ENCODE measurements at places on chromosomes 4 and X.

DNA sequence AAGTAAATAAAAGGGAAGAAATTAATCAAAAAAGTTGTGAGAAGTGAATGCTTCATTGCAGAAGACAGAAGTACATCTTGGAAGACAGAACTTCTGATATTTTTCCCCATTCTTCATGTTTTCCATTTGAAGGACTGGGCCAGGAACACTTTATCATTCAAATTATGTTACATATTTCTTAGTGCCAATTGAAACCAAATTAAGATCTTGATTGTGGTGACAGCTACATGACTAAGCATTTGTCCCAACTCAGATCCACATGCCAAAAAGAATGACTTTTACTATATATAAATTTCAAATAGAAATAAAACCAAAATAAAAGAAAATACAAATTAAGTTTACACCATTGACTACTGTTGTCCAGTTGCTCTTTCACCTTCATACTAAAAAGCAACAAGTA is 14.0 kb upstream of the FGF5 start:
- H3K36me3 ChIP-seq: no peaks in the 10 kb centered on the region
- H3K27ac ChIP-seq: no peak overlapping the region
- peaks cover 2% of the 10 kb centered on the region for H3K27me3 ChIP-seq
- no peak overlapping the region for H3K4me3 ChIP-seq

- H3K4me1 ChIP-seq: no peaks in the 10 kb centered on the region
- no peaks in the 10 kb centered on the region for H3K27me3 ChIP-seq
- no peaks in the 10 kb centered on the region for H3K36me3 ChIP-seq
- DNase-seq: no peak
- no peak overlapping the region for H3K4me3 ChIP-seq
Observed at GRCh38 chrX:110066488-110067225, 63.7 kb downstream of the TMEM164 start.

GRCh38 chrX:23662187-23662586 is 5.1 kb upstream of the PRDX4 start:
- H3K4me1 ChIP-seq: no peaks in the 10 kb centered on the region
- no peak overlapping the region for H3K4me3 ChIP-seq
- no peaks in the 10 kb centered on the region for H3K27me3 ChIP-seq
- no peaks in the 10 kb centered on the region for H3K36me3 ChIP-seq

GRCh38 chr4:88729146-88729760 is 31.6 kb upstream of the NAP1L5 start:
- H3K4me3 ChIP-seq: no peak overlapping the region
- no peak for DNase-seq
- H3K4me1 ChIP-seq: no peaks in the 10 kb centered on the region

DNA sequence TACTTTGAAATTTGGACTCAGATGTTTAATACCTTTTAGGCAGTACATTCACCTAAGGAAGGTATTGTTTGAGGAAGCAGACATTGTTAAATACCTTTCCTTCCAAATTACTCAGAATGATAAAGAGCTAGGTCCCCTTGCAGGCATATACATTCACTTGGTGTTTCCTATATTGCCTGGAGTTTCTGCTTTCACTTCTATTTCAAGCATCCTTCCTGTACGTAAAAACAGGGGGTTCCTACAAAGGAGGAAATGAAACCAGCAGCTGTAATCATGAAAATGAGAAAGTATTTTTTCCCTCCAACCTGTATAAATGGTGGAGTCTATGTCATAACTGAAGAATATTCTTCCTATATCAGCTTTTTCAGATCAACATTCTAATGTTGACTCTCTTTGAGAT is 90.4 kb upstream of the RASGEF1B start:
- H3K36me3 ChIP-seq: no peaks in the 10 kb centered on the region
- H3K27ac ChIP-seq: no peak overlapping the region
- no peak overlapping the region for H3K4me3 ChIP-seq
- H3K27me3 ChIP-seq: no peaks in the 10 kb centered on the region

All from aorta (tissue), 5 donors.